ENCODE measurements at places on chromosomes 6 and 20. TPM values are rescaled to one million over a fixed set of nuclear protein-coding genes. Genes with fewer than 3 reads are reported as not detected.

CD93 gene
- total RNA-seq, result 13.6 TPM

SLC32A1 gene
- total RNA-seq, result 34.4 TPM

FAM162B gene
- total RNA-seq, result 2.8 TPM

CSNK2A1 gene
- 179 TPM for total RNA-seq

LAMA2 gene
- total RNA-seq, result 13.1 TPM
